ENCODE measurements at places on chromosomes 7 and 10. TPM values are rescaled to one million over a fixed set of nuclear protein-coding genes. Genes with fewer than 3 reads are reported as not detected.

AP3M1 gene
- polyA plus RNA-seq, result 37.3 TPM

MICALL2 gene
- 6.3 TPM for polyA plus RNA-seq

HKDC1 gene
- not detected for polyA plus RNA-seq

RGR gene
- 19.2 TPM for polyA plus RNA-seq

WAC gene
- 87.0 TPM for polyA plus RNA-seq

HOXA3 gene
- polyA plus RNA-seq, result 14.3 TPM

DNA sequence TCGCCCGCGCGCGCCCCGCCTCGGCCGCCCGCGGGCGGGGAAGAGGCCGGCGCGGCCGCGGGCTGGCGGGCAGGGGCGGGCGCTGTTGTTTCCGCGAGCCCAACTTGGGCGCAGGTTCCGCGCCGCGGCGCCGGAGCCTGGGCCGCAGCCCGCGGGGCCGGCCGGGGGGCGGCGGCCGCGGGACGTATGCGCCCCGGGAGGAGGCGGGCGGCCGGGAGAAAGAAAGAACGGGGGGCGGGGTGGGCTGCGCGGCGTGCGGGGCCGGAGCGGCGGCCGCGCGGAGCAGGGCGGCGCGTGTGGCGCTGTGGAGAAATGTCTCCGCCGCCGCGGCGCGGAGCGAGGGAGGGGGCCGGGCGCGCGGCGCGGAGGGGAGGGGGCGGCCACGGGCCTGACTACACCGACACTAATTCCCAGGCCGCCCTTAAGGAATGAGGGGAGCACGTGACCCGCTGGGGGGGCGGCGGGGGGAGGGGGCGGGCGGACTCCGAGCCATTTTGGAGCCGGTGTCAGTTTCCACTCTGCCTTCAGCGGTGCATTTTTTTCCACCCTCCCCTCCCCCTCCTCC lies at the start of gene BMI1:
Gene BMI1, plus strand, starts transcription at position 509 of the 565 bp plus-strand sequence. CDS start 5,351 bp downstream, outside the sequence.
- DNase-seq, result no peak

DNA sequence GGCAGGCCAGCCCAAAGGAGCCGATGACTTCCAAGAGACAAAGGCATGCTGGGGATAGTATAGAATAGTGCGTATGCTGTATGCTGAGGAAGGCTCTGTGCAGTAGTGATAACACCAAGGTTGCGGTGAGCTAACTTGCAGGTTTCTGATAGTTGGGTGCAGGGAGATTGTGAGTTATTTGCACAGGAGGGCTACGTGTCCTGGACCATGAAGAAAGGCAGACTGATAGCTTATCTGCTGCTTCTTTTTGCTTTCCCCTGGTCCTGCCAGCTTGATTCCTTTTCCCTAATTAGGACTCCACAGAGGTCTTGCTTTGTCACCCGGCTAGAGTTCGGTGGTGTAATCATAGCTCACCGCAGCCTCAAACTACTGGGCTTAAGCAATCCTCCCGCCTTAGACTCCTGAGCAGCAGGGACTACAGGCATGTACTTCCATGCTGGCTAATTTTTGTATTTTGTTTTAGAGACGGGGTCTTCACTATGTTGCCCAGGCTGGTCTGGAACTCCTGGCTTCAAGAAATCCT lies 43.9 kb upstream of the ARHGAP12 start:
- no peak for DNase-seq

- no peak for DNase-seq
These were observed 46.7 kb downstream of the SHOC2 start for GRCh38 chr10:110966146-110966545.

GRCh38 chr7:84637568-84638338 lies 443.2 kb upstream of the SEMA3A start:
- peak; percentile 17 for DNase-seq

DNA sequence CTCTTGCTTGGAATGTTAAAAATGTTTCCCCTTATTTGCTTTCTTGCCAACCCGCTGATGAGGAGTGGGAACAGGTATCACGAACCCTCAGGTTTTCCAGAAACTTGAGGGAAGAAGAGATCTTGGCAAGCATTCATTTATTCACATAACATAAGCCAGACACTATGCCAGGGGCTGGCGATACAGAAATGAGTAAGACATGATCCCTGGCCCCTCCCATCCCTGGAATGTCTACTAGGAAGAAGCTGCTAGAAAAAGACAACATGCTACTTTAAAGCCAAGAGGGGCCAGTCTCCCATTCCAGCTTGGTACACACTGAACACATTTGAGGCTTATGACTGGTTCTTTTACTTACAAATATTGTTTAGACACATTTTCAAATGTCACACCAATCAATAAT lies 26.4 kb downstream of the SLC35B4 start:
- DNase-seq, result no peak

DNA sequence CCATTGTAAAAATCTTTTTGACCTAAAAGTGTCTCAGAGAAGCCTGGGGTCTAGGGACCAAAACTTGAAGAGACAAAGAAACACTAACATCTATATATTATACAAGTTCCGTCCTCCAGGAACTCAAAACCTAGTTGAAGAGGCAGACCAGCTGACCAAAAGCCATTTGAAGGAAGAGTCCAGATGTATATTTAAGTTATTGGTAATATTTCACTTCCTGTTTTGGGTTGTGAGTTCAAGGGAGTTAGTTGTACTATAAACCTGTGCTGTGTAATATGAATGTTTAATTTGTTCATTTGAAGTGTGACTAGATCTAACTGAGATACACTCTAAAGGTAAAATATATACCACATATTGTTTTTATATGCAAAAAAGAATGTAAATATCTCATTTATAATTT lies 45.0 kb downstream of the CDK1 start:
- no peak for DNase-seq

GRCh38 chr10:103080891-103081581 lies 112.0 kb downstream of the NT5C2 start:
- DNase-seq, result no peak

- no peak for DNase-seq
These were observed 116.4 kb downstream of the ITGB8 start for GRCh38 chr7:20447021-20447650.

Measured in forelimb muscle (tissue), 1 donor.